ENCODE measurements at places on chromosomes 2 and 18. TPM values are rescaled to one million over a fixed set of nuclear protein-coding genes. Genes with fewer than 3 reads are reported as not detected.

The LBH gene
- 28.5 TPM for polyA plus RNA-seq

The BCL2 gene
- polyA plus RNA-seq, result 8.0 TPM

The FIGN gene
- polyA plus RNA-seq, result 3.6 TPM

The KIF1A gene
- 574 TPM for polyA plus RNA-seq

The HOXD9 gene
- polyA plus RNA-seq, result 8.9 TPM

The PROM2 gene
- 1.7 TPM for polyA plus RNA-seq

The ANKRD53 gene
- 5.7 TPM for polyA plus RNA-seq

The SPP2 gene
- not detected for polyA plus RNA-seq

The MAPRE2 gene
- polyA plus RNA-seq, result 93.5 TPM

The CXCR2 gene
- polyA plus RNA-seq, result 0.29 TPM

The ADD2 gene
- 67.0 TPM for polyA plus RNA-seq

The LHCGR gene
- polyA plus RNA-seq, result not detected

The CPS1 gene
- polyA plus RNA-seq, result 1.5 TPM

The GREB1L gene
- 0.27 TPM for polyA plus RNA-seq

The UGT1A4 gene
- polyA plus RNA-seq, result not detected

The SKOR2 gene
- polyA plus RNA-seq, result not detected

The RAMP1 gene
- 75.7 TPM for polyA plus RNA-seq

The COL3A1 gene
- 13.5 TPM for polyA plus RNA-seq

The SCN9A gene
- 0.22 TPM for polyA plus RNA-seq

The RAB6D gene
- 0.17 TPM for polyA plus RNA-seq

The DSC3 gene
- polyA plus RNA-seq, result not detected

The CLK1 gene
- 27.9 TPM for polyA plus RNA-seq

The COLEC12 gene
- 3.9 TPM for polyA plus RNA-seq

The RAB6C gene
- polyA plus RNA-seq, result 0.29 TPM

The CCDC138 gene
- 1.7 TPM for polyA plus RNA-seq

The TNS1 gene
- 23.1 TPM for polyA plus RNA-seq

The CHST10 gene
- 15.6 TPM for polyA plus RNA-seq

The PMS1 gene
- polyA plus RNA-seq, result 4.8 TPM

The IL36RN gene
- polyA plus RNA-seq, result not detected

The SERPINB4 gene
- polyA plus RNA-seq, result not detected

The CGREF1 gene
- polyA plus RNA-seq, result 8.4 TPM

The POTEI gene
- polyA plus RNA-seq, result not detected

The DTNB gene
- polyA plus RNA-seq, result 60.5 TPM

The TEKT4 gene
- polyA plus RNA-seq, result not detected

The CHMP3 gene
- 111 TPM for polyA plus RNA-seq

The TMEM214 gene
- polyA plus RNA-seq, result 42.2 TPM

The UNC50 gene
- 28.5 TPM for polyA plus RNA-seq

The DSEL gene
- polyA plus RNA-seq, result 0.92 TPM

The CCDC121 gene
- polyA plus RNA-seq, result 3.0 TPM

The DSG4 gene
- not detected for polyA plus RNA-seq

The SERPINB10 gene
- polyA plus RNA-seq, result not detected

The ARHGAP25 gene
- polyA plus RNA-seq, result 4.9 TPM

The CD8B2 gene
- 1.6 TPM for polyA plus RNA-seq

The RGPD8 gene
- 1.0 TPM for polyA plus RNA-seq

The CXCR4 gene
- polyA plus RNA-seq, result 89.1 TPM

The CFAP221 gene
- polyA plus RNA-seq, result 1.1 TPM

The CCDC85A gene
- polyA plus RNA-seq, result 4.0 TPM

The SUMO1 gene
- polyA plus RNA-seq, result 82.0 TPM

The CCNYL1 gene
- polyA plus RNA-seq, result 2.6 TPM

The GMPPA gene
- 22.0 TPM for polyA plus RNA-seq

The ATG16L1 gene
- polyA plus RNA-seq, result 9.6 TPM

The ID2 gene
- polyA plus RNA-seq, result 145 TPM

The ODC1 gene
- polyA plus RNA-seq, result 75.0 TPM
